ENCODE measurements at places on chromosomes 6 and 20.
A peak's percentile ranks its signal among the peaks of the same experiment; 100 is the strongest.

- no peak for DNase-seq
Observed at GRCh38 chr20:14450256-14450655, 112.8 kb upstream of the FLRT3 start.

GRCh38 chr6:139369568-139370282, 4.7 kb downstream of the CITED2 start:
- DNase-seq = peak; percentile 82

GRCh38 chr6:2800552-2801316, 35.5 kb downstream of the WRNIP1 start:
- DNase-seq = no peak

- DNase-seq = peak; percentile 55
Observed at GRCh38 chr6:14751645-14752175, 494.2 kb upstream of the JARID2 start.

DNA sequence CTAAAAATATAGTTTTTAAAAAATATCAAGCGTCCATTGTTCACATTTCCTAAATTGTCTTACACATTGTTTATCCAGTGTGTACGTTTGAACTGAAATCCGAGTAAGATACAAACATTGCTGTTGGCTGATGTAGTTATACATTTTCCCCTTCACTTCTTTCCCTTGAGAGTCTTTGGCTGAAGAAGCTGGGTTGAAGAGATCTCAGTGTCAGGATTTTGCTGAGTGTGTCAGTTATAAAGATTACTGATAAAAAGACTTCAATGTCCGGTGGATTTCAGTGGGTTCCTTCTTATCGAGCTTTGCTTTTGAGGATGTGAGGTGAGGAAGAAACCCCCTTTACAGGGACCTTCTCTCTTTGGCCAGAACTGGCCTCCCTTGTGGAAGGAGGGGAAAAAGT, 20.5 kb downstream of the RFPL4B start:
- DNase-seq = no peak

Data from fibroblast of skin of abdomen (primary cell).